ENCODE measurements at places on chromosomes 7 and 10. TPM values are rescaled to one million over a fixed set of nuclear protein-coding genes. Genes with fewer than 3 reads are reported as not detected.

GRCh38 chr10:96281444-96282029 lies 10.2 kb upstream of the BLNK start:
- no peak for DNase-seq

GRCh38 chr10:2094171-2094570 lies 356.8 kb upstream of the ADARB2 start:
- no peak for DNase-seq

PSD gene
- 1.0 TPM for total RNA-seq

LAMB1 gene
- 15.5 TPM for total RNA-seq

GRCh38 chr7:129458171-129458570 lies 23.9 kb downstream of the STRIP2 start:
- DNase-seq, result no peak

GRCh38 chr7:16465469-16466361 lies at the start of gene SOSTDC1:
Gene SOSTDC1, minus strand, starts transcription at chr7:16465738. Its CDS starts 70 bp downstream, at chr7:16465668.
- peak; percentile 9 for DNase-seq

DNA sequence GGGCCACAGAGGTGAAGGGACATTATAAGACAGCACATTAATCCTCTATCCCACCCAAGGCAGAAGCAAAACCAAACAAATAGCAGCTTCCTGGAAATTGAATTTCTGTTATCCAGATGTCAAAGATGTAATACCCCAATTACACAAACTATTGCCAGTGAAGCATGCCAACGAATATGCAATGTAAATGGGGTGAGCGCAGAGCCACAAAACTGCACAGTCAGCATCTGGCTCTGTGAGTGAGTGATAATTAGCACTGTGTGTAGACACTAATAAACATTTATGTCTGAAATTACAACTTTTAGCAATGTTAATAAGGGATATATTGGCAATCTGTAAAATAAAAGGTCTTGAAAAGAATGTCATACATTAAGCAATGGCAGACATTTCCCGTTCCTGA lies 3.2 kb downstream of the BEND7 start:
- DNase-seq, result no peak
